ENCODE measurements at places on chromosomes 4 and X.

GRCh38 chr4:48367016-48367415 is 25.7 kb downstream of the SLAIN2 start:
- DNase-seq: no peak

DNA sequence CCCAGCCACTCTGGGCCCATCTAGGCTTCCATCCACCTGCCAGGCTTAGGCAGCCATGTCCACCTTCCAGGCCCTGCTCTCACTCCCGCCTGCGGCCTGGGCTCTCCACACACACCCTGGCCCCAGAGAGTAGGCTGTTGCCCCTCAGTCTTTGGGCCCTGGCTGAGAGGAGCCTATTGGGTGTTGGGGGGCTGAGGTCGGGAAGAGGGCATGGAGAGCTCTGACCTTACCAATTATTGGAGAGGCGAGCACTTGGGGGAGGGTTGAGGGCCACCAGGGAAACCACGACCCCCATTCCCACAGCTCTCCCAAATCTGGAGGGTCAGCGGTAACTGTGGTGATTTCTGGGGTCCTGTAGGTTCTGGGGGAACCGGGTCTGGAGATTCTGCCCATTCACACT is 38.2 kb downstream of the HTRA3 start:
- no peak for DNase-seq

DNA sequence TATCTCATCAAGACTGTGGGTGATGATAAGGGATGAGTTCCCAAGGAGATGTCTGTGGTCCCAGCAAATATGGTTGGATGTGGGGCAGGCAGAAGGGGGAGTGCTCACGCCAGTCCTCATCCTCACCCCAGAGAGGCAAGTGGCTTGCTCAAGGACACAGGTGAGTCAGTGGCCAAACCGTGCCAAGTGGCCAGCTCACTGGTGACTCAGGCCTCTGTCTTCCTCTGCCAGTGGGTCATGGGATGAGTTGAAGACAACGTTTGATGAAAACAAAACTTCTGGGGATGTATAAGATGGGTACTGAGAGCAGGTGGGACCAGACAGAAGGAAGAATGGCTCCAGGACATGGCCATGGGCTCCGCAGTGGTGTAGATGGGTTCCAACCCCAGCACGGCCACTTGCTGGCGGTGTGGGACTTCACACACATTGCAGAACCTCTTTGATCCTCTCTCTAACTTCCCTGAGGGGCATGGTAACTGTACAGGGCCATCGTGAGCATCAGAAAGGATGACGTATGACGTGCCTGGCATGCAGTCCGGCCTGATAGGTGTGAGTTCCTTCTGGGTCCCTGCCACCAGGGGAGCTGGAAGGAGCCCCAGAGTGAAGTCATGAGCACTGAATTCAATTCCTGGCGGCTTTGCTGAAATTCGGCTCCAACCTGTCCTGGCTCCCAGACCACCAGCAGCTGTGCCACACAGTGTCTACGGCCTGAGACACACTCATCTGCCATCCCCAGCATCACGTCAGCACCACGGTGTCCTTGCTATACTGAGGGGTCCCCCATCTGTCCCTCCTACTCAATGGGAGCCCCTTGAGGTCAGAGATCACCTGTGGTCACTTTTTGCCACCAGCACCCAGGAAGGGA is 41.3 kb upstream of the GPR78 start:
- DNase-seq: no peak

DNA sequence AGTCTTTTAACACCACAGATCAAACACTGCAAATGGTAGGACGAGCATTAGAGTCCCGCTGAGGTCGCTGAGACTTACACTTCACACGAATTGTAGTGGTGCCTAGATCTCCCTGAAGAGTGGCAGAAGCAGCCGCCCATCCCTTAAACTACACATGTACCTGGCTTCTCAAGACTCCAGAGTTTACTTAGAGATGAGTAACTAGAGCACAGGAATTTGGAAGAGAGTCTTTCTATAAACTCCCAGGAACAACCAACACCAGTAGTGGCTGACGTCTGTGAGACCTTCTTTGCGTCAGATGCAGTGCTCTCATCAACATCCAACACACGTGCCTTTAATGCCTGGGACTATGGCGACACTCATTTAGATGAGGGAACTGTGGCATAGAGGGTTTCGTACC is 12.6 kb downstream of the SORBS2 start:
- DNase-seq: no peak

DNA sequence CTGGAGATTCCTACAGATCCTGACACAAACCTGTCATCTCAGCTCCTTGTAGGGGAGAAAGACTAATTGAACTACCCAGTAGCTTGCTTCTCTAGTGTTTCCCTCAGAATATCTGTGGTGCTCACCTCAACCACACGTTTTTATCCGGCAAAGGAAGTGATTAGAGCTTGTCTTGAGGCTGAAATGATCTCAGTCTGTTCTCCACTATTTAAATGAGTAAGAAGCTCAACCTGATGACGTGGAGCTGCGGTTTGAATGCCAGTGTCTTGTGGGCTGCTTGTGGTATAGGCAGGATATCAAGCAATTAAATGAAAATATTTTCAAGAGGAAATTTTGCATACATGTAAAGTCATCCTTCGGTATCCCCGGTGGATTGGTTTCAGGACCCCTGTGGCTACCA is 270.2 kb downstream of the TLL1 start:
- peak; percentile 93 for DNase-seq

DNA sequence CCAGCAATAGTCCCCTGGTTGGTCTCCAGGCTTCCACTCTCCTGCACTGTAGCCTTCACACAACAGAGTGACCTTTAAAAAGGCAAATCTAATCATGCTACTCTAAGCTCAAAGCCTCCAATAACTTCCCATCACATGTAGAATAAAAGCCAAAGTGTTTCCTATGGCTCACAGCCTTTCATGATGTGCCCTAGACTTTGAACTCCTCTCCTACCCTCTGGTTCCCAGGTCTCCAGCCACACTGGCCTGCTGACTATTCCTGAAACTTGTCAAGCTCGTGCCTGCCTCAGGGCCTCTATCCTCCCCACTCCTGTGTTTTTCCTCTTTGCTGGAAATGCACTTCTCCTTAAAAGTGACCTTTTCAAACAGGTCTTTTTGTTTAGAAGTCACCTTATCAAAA is 3.1 kb downstream of the MANBA start:
- DNase-seq: no peak

DNA sequence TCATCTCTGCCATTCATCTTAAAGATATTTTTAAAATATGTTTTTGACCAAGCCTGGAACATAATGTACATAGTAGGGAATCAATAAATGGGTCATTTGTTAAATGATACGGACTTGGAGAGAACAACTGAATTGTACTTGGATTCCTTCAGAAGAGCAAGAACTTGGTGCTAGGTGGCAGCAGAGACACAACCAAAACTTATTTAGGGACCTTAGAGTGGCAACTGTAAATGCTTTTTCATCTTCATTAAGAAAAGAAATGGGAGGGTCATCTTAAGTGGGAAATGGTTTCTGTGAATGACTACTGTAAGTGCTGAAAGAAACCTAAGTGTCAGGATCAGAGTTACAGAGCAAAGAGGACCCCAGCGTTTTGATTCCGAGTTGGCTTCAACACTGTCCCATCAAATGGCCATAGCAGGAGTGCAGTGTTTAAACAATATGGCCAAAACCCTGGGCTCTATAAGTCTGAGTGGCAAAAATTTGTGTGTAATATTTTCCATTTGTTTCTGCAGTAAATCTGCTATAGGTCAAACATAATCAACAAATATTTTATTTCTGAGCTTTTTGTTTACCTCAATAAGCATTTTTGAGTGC is 213.6 kb downstream of the PALLD start:
- DNase-seq: no peak

DNA sequence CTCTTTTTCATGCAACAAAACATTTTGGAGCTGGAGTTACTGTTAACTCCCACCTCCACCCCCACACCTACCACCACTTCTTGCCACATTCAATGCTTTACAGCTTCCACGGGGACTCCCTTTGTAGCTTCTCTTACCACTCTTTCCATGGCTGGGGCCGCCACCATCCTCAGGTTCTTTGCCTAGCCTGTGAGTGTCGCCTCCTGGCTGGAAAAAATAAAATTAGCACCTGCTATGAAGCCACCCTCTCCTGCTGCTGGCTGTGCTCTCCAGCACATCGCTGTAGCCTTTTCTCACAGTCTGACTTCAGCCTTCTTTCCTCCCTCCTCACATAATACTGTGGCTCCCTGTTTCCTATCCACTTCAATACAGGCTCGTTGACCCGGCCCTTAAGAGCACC is 114.4 kb downstream of the FRAS1 start:
- no peak for DNase-seq

DNA sequence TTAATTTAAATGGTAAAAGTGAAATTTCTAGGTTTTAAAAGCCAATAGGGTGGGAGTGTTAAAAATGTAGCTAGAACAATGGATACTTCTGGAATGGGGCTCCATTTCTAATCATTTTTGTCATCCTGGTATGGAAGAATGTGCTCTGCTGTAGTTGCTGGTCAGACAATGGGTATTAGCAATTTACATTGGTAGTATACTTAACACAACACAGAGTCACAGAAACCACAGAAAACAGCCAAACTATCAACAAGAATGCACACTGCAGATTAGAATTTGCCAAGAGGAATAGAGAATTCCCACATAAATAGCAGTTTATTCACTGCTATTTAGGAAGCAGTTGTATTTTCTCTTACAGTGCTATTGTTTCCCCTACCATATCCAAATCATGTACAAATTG is 319.6 kb downstream of the PPP3CA start:
- no peak for DNase-seq

DNA sequence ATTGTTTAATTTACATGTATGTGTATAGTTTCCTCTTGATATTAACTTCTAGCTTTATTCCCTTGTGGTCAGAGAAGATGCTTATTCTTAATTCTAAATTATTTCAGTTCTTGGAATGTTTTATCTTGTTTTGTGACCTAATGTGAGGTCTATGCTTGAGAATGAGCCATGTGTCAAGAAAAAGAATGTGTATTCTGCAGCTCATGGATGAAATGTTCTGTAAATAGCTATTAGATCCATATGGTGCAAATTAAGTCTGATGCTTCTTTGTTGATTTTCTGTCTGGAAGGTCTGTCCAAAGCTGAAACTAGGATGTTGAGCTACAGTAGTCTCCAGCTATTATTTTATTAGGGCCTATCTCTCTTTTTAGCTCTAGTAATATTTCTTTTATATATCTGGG is 187.3 kb upstream of the RASGEF1B start:
- DNase-seq: no peak

DNA sequence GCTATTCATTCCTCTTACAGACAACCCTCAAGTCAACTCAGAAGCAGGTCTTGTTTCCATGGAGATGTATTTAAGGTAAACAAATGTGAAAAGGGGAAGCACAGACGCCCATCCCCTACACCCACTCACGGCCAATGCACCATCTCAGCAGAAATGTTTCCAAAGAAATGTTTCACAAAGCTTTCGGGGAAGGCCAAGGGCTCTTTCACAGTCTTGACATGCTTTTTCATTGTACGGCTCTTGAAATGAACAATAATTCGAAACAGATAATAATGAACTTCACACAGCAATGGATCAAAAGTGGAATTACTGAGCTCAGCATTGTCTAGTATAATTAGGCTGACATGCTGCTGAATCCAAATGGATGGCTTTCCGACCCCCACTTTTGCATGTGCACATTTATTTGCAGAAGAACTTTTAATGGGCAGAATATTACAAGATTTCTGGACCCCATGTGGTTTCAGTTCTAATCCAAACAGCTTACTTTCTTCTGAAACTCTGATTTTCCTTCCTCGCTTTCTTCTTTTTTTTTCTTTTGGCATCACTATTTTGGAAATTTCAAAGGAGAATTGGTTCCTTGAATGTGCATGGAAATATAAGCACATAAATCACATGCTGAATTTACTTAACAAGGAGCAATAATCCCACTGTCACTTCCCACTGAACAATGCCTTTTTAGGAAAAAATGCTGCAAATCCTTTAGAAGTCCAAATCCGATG is 160.9 kb downstream of the SMIM20 start:
- DNase-seq: no peak

GRCh38 chr4:142406917-142407501 is 439.1 kb downstream of the INPP4B start:
- DNase-seq: no peak

DNA sequence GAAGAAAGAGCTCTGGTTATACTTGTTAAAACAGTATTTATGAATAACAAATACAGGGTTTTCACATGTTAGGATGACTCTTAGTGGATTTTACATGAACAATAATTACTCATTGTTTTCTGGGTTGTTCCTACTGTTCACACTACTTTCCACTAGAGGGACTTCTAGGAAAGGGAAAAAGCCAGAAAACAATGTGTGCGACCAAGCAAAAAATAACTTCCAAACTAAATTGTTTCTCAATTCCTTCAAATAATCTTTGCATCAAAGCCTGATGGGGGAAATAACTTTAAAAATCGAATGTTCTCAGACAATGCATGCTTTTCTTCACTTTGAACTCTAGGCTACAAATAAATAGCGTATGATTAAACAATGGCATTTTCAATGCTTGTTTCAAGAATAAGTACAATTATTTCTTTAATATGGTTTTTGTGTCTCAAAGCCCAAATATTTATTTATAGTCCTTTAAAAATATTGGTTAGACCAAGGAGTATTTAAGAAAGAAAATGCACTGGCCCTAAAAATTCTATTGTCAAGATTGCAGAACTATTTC is 72.1 kb upstream of the ETNPPL start:
- DNase-seq: no peak

GRCh38 chrX:17374619-17375366 is at the start of gene NHS:
NHS (plus strand) TSS chrX:17375200; CDS start chrX:17375758, 558 bp downstream.
- no peak for DNase-seq

DNA sequence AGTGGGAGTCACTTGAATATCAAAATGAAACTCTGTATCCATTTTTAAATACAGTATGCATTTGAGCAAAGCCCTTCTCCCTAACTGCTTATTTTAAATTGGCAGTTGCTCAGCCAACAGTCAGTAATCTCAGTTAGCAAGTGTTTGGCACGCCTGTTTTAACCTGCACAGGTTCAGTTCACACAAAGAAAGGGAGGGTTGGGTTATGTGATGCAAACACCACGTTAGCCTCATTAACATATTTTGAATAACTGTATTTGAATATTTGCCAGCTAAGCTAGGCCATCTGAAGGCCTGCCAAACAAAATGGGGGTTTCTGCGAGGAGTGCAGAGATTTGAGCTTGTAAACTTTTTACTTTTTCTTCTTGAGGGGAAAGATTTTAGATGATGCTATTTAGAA is 19.8 kb downstream of the GAB1 start:
- DNase-seq: no peak

DNA sequence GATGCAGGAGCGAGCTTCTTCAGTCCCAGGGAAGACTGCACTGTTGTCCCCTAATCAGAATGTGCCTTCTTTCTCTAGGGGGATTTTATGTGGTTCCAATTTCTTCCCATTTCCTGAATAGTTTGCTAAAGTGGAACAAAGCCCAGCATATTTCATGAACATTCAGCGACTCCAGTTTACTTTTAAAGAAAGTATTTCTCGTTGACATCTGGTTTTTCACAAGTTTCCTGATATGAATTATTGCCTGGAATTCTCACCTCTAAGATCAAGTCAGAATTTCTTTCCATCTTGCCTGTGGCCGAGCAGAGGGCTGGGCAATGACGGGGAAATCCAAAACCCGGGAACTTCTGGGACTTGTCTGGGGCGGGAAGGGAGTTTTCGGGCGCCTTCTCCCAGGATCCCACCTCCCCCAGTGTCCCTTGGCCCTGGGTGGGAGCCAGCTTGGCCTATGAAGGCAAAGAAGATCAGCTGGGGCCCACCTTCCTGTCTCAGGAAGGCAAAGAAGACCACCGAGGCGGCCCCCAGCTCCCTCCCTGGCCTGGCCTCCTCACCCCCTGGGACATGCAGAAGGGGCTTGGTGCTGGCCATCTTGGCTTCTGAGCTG is 15.4 kb downstream of the SORCS2 start:
- DNase-seq: no peak

All from SK-N-MC (cell line).